ENCODE measurements at places on chromosomes 3 and 15. TPM values are rescaled to one million over a fixed set of nuclear protein-coding genes. Genes with fewer than 3 reads are reported as not detected.

OXSR1 gene
- polyA plus RNA-seq: 13.5 TPM

SH3GL3 gene
- not detected for polyA plus RNA-seq

C3orf22 gene
- not detected for polyA plus RNA-seq

ATP8B4 gene
- polyA plus RNA-seq: 18.5 TPM

GATM gene
- polyA plus RNA-seq: 0.54 TPM

TERC gene
- not detected for polyA plus RNA-seq

GRK7 gene
- polyA plus RNA-seq: not detected

FBXL2 gene
- not detected for polyA plus RNA-seq

HHATL gene
- polyA plus RNA-seq: not detected

NDN gene
- 2.2 TPM for polyA plus RNA-seq

ACKR2 gene
- 0.18 TPM for polyA plus RNA-seq

MB21D2 gene
- not detected for polyA plus RNA-seq

ZIC1 gene
- not detected for polyA plus RNA-seq

FSIP1 gene
- polyA plus RNA-seq: 3.0 TPM

HYKK gene
- not detected for polyA plus RNA-seq

ZNF620 gene
- polyA plus RNA-seq: 4.7 TPM
